ENCODE measurements at places on chromosomes 12 and 14.

GRCh38 chr12:92029136-92029535, 116.5 kb downstream of the BTG1 start:
- no peak for DNase-seq

DNA sequence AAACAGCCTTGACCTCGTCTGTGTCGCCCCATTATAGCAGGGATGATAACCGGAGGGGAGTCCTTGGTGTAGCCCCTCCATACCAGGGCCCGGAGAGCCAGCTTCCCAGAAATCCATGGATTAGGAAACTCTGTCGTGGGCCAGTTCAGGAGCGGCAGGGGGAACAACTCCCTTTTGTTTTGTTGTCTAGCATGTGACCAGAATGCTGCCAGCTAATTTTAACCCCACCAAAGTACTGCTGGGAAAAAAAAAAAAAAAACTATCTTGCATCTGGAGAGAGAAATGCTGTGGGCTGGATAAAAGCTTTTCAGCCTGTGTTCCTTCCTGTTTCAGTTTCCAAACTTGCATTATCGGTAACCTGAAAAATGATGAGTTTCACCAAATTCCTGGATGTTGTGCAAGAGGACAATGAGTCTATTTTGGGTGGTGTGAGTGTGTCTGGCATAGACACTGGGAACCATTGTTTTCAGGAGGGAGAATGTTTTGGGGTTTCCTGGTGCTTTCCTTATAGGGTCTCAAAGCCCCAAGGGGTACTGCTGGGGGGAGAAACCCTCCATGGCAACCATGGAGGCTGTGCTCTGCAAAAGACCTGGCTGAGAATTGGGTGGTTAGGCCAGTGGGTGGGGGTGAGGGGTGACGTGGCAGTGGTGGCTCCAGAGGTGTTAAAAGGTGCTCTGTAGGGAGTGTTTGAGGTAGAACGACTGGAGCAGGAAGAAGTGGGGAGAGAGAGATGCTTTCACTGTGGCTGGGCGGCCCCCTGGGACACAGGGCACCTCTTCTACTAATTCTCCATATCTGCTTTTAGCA, 14.9 kb upstream of the IRF2BPL start:
- no peak for DNase-seq

- no peak for DNase-seq
Measured at GRCh38 chr12:105256011-105256410, 20.0 kb upstream of the APPL2 start.

GRCh38 chr14:61528591-61529021, 166.7 kb upstream of the HIF1A start:
- DNase-seq = no peak

DNA sequence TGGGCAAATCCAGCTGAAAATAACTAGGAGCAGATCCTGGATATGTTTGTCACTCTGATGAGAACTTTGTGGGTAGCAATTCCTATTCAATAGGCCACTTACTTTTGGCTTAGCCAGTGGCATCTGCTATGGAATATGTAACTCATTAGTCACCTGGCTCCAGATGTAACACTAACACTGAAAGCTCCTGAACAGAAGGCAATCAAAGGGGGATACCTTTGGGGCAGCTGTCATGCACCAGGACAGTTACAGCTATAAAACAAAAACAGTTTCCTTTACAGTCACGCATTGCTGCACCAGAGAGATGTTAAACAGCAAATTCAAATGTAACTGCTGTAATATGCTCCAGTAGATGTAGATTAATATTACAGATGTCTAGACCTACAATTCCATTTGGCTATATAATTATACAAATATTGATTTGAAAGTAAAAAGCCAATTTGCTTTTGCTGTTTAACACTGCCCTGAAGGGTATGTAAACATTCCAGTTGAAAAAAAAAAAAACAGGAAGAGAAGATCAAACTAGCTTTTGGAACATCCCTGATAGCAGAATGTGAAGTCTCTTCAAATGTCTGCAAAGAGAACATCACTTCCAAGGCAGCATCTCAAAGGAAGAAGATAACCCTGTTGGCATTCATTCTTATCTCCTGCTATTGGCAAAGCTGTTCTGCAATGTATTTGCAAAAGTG, 18.4 kb downstream of the RACGAP1 start:
- DNase-seq = no peak

- no peak for DNase-seq
Measured at GRCh38 chr12:53952335-53952694, 2.4 kb upstream of the HOXC12 start.

- no peak for DNase-seq
Measured at GRCh38 chr12:11949738-11950411, 120.9 kb upstream of the BCL2L14 start.

- DNase-seq = no peak
Measured at GRCh38 chr12:93019212-93019927, 90.3 kb upstream of the EEA1 start.

DNA sequence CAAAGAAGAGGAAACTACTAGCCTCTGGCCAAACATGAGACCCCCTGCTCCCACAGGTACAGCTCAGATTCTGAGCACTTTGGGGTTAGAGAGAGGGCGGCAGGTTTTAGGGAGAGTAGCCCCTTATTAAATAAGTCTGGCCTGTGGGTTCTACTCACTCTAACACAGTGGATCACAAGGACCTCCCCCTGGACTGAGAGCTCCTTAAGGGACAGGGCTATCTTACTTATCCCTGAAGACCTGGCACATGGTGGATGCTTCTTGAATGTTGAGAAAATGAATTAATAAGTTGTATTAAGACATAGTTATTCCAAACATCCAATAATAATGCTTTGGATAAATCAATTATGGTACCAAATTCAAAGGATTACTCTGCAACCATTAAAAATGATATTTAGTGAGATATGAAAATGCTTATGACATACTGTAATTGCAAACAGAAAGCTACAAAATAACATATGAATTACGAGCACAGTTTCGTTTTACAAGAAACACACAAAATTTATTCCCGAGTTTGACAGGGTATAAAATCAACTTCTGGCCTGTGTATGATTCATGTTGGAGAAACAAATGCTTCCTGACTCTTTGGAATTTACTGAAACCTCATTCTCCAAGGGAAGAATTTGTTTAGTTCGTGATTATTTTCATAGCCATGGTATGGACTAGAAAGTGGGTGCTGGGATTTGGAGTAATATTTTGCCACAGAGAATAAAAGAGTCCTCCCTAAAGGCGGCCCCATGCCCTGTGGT, 59.3 kb upstream of the BDKRB2 start:
- no peak for DNase-seq

GRCh38 chr12:20950248-20950647, 139.7 kb downstream of the SLCO1B3 start:
- DNase-seq = no peak

- DNase-seq = no peak
Measured at GRCh38 chr12:56803750-56804149, 40.6 kb downstream of the HSD17B6 start.

DNA sequence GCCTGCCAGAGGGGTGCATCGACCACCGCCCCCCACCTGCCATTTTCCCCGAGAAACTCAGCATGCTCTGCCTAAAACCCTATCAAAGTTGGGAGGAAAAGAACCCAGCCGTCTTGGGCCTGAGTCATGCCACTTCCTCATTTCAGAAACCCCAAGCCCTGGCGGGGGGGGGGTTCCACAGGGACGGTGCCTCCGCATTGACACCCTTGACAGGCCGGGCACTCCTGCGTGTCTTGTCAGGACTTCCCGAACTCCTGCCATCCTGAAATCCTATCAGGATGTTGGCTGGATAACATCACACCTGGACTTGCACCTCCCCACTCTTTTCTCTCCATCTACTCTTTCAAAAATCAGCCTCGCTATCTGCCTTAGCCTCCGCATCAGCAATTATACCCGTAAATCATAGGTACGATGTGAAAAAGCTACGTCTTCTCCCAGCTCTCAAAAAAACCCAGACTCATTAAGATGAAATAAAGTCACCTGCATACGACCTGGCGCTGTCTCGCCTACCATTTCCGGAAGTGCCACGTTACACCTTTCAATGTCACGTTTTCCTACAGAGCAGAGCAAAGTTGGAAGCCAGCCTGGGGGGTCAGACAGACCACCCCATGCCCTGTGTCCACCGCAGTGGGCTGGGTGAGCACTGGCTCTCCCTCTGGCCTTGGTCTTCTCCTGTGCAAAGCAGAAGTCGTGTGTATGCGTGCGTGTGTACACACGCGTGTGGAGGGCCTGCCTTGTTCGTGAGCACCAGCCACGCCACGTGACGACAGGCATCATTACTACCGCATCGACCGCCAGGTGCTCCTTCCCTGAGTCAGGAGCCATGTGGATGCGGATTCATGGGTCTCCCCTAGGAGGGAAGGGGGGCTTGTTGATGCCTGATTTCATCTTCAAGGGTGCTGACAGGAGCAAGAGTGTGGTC, 96.7 kb downstream of the RFLNA start:
- no peak for DNase-seq

DNA sequence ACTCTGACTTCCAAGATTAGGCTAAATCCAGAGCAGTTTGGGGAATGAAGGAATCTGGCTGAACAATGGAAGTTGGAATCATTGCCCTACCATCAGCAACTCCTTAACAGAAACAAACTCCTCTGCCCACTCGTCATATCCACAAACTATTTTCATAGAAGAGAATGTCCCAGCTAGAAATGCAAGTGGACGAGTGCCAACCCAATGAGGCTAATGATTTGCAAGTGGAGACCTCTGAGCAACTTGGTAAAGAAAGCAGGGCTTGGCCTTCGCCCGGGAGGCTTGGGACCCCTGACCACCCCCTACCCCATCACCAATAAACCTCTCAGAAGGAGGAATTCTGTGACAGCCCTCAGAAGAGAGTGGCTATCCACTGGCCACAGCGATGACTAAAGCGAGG, 40.0 kb upstream of the DDX11 start:
- DNase-seq = no peak

DNA sequence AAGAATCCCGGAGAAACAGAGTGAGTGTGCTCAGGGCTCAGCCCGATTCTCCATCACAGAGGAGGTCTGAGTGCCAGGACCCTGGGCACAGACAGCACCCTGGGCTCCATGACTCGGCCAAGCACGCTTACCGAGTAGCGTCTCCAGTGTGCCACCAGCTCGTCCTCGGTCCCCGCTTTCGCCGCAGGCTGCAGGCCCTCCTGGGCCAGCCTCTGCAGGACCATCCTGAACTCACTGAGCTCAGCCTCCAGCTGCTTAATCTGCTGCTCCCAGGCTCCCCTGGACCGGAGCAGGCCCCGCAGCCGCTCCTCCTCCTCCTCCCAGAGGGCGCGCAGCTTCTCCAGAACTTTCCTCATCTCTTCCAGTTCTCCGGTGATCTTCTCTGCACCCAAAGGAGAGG, 61.2 kb downstream of the SYNE3 start:
- DNase-seq = no peak

DNA sequence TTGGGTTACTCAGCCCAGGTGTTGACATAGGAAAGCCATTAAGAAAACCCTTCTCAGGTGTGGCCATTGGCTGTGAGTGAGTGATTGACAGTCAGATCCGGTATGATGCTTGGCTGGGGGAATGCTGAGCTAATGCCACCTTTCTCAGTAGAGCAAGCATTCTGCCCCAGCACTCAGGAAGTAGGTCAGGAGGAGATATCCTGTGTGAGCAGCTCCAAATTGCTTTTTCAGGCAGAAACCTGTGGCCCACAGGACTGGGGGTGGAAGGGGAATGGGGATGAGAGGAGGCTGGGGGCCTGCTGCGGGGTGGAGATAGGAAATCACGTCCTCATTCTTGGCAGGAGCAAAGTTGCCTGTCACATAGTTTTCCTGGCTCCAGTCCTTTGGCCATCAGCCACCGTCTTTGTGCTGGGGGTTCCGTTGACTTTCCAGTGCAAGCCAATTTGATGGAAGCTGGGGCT, 55.7 kb downstream of the NINJ2 start:
- no peak for DNase-seq
